ENCODE measurements at places on chromosomes 6 and 20. TPM values are rescaled to one million over a fixed set of nuclear protein-coding genes. Genes with fewer than 3 reads are reported as not detected.

GRCh38 chr6:63487103-63487813, 85.0 kb upstream of the LOC128125822 start:
- no peak for DNase-seq

DNA sequence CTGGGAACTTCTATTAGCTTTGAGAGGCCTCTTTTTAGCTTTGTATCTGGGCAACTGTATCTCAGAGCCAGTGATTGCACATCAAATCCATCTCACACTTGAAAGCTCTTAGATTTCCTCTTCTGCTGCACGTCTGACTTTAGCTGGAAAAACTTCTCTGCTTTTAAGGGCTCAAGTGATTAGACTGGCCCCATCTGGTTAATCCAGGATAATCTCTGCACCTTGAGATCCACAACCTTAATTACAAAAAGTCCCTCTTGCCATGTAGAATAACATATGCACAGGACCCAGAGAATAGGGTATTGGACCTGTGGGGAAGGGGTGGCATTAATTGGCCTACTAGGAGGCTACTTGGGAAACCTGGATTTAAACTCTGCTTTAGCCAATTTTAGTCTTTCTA, 24.2 kb downstream of the KLHL31 start:
- no peak for DNase-seq

DNA sequence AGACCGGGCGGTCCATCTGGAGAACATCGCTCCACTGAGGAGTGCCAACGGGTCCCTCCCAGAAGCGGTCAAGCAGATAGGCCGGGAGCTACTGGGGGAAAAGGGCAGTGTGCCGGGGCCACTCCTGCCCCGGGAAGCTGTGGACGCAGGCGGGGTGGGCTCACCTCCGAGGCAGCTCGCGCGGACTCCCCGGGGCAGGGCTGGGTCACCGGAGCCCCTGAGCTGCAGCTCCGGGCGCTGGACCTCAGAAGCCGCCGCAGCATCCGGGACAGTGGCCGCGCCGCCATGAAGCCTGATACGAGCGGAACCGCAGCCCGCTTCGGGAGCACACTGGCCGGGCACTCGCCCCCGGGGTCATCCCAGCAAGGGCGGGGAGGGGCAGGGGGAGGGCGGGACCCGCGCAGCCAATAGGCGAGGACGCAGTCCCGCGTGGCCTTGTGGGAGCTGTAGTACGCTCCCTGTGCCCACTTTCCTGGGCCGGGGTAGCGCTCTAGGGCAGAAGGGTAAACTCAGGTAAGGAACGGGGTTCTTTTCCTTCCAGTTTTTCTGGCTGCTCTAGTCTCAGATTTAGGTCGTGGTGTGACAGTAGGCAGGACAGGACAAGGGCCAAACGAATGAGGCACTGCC, at the start of gene MOCS1:
Gene MOCS1 (minus strand): TSS at position 332 of the 627 bp plus-strand sequence. CDS start 45 bp downstream, at position 287.
- peak; percentile 41 for DNase-seq

- no peak for DNase-seq
Observed at GRCh38 chr6:65760285-65760684, 53.3 kb upstream of the EYS start.

DNA sequence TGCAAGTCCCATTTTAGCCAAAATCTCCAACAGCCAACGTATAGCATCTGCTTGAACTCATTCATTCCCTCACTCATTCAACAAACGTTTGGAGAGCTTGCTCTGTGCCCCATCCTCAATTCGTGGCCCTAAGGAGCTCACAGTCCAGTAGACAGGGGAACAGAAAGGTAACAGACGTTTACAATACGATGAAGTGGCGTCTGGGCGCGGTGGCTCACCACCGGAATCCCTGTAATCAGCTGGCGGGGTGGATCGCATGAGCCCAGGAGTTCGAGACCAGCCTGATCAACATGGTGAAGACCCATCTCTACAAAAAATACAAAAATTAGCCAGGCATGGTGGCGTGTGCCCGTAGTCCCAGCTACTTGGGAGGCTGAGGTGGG, 790 bp upstream of the E2F1 start:
- DNase-seq, result no peak

DNA sequence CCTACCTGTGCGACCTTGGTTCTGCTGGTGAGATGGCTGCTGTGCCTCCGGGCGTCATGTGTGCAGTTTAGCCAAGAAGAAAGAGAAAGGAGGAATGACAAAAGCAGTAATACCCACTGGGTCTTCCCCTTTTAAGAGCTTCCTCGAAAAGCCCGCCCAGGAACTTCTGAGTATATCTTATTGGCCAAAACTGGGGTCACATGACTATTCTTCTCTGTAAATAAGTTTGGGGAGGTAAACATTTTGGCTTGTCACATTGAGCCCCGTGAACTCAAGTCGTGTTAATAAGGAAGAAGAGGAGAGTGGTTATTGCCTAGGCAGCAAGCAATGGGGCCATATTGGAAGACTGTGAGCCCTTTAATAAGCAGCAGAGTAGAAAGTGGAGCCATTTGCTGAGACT, 130.4 kb upstream of the ECI2 start:
- no peak for DNase-seq

DNA sequence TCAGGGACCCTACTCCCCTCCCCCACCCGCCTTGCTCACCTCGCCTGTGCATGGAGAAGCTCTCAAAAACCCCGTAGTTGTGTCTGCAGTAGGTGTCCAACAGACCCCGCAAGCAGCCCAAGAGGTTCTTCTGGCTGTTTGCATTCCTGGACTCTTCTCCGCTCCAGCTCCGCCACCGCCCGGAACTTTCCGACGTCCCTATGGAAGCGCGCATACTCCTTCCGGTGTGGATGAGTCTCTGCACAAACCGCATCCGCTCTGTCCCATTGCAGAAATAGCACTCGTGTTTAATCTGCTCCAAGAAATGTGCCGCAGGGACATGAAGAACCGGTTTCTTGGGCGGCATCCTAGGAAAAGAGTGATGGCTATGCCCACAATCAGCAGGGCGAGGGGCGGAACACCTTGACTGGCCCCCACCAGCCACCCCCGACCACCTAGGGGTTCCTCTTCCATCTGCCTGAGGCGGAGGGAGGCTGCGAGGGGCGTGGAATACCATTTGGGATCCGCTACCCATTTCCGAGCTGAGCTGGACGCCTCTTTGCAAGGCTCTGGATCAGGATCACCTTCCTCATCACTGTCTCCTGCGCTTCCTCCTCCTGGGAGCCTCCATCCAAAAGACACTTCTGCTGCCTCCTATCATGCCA, 20.2 kb downstream of the HLA-DRA start:
- no peak for DNase-seq

DNA sequence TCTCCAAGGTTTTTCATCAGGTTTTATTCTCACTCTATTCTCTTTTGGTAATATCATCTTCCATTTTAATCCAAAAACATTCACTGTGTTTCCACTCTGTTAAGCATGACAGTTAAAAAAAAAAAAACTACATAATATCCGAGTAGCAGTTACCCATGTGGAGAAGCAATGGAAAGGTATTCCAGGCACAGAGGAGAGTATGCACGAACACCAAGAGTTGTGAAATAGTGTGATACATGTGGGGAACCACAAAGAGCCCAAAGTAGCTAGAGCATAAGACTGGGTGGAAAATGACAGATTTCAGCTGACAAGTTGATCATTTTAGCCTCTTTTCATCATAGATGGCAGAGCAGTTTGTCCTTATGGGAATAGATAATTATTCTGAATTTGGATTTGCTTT, 19.9 kb upstream of the FBXL4 start:
- no peak for DNase-seq

DNA sequence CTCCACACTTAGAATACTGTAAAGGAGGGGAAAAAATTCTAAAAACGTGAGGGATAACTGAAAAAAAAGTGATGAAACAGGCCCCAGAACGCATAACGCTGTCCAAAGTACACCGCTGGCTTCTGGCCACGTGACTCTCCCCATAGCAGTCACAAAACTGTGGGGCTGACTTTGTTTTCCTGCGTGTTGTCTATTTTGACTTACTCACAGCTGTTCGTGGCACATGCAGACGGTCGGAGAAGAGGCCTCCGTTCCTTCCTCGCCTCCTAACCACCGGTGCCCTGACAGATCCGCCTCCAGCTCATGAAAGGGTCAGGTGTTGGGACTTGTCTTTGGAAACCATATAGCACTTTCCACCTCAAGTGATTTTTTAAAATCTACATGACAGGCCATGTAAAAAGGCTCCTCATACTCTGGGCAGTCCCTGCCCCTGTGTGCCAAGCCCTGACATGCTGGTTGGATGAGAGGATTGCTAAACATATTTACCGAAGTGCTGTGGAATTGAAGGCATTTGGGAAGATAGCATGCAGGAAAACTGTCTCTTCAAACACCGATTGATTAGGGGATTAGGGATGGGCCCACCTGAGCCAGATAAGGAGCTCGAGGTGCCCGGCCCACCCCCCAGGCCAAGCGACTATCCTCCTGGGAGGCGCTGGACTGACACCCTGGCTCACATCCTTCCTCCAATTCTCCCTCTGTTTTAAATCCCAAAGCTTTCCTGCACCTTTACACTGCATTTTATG, 54.8 kb downstream of the DACT2 start:
- no peak for DNase-seq

DNA sequence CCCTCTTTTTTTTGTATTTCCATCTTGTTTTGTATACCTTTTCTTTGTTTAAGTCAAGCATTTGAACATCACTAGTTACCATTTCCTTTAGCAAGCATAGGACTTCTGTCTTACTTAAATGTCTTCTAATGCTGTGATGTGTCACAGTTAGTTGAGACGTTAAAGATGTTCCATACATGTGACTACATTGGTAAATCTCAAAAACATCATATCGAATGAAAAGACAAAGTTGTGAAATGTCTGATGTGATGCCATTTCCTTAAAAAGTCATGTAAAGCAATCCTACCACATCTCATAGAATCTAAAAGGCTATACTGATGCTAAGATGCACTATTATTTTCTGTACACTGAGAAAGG, 26.8 kb downstream of the SLC16A10 start:
- DNase-seq, result no peak

DNA sequence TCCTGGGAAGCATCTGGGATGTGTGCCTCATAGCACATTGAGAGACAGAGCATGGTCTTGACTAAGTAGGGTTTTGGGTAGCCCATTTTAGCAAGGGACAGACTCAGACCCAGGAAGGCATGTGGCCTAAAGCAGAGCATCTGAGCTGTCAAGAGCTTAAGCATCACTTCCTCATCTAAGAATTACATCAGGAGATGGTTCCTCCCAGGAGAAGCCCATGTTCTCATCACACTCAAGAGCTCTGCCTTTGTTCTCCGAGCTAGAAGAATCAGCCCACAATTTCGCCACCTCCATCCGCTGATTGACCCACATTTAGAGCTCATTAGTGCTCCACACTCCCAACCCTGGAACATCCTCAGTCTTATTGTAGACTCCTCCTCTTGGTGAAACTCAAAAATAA, 68.3 kb downstream of the NPEPL1 start:
- no peak for DNase-seq

DNA sequence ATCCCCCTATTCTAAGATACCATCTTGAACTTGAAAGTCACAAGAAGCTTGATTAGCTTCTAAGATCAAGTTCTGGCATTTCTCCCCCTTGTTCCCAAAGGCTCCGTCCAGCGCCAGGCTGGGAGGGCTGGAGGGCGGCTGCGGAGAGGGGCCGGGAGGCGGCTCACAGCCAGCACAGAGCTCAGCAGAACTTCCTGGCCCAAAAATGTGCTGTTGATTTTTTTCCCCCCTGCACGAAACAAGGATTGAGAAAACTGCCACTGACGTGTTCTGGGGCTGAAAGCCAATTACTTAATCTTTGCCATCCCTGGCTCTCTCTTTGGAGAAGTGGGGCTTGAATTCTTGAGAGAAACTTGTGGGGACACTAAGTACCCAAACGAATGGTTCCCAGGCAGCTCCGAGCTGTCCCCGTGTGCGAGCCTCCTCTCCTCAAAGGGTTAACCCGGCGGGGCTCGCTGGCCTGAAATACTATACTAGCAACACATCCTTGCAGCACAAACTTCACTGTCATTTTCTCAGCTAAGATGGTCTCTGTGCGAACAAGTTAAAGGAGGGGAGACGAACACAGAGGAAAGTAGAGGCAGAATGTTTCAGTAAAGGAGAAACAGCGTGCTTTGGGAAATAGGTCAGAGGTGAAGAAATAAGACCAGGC, 452 bp downstream of the TRAF3IP2 start:
- peak; percentile 84 for DNase-seq

- DNase-seq, result no peak
Observed at GRCh38 chr6:146095481-146095880, 66.6 kb downstream of the GRM1 start.

- no peak for DNase-seq
Observed at GRCh38 chr6:131368198-131368911, 204.7 kb upstream of the ARG1 start.

- no peak for DNase-seq
Observed at GRCh38 chr6:26284537-26285142, 80.4 kb upstream of the BTN3A2 start.

DNA sequence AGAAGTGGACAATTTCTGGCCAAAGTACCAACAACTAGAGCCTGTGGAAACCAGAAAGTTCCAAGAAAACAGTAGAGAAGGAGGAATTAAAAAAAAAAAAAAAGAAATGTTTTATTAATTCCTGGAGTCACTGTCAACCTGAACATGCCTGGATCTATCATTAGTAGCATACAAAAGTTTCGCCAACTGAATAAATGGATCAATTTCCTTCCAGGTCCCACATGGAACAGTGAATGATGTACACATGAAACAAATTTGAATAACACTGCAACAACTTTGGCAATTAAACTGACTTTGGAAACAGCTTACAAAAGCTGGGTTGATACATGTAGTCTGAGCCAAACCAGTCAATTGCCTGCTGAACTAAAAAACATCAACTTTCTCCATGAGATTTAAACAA, 90.0 kb upstream of the HMGCLL1 start:
- DNase-seq, result no peak

GRCh38 chr6:3229566-3230178, 2.2 kb upstream of the TUBB2B start:
- no peak for DNase-seq

- DNase-seq, result peak; percentile 25
Observed at GRCh38 chr6:169370054-169370453, 116.4 kb upstream of the THBS2 start.

Gene TBXT
- total RNA-seq, result not detected

Gene CDH4
- total RNA-seq, result 11.3 TPM

Gene BANF2
- not detected for total RNA-seq

Gene LGSN
- not detected for total RNA-seq

Gene GPX5
- total RNA-seq, result not detected

Gene MUCL3
- not detected for total RNA-seq

Gene ECT2L
- total RNA-seq, result not detected

Gene OTOR
- not detected for total RNA-seq

Gene RSPO3
- not detected for total RNA-seq

Gene RALGAPA2
- total RNA-seq, result 3.7 TPM

Gene CCDC170
- 0.37 TPM for total RNA-seq

All from HFFc6 (cell line).